ENCODE measurements at places on chromosomes 7 and 10.

GRCh38 chr10:10293041-10293440, 724.6 kb upstream of the CELF2 start:
- DNase-seq: no peak

- DNase-seq: no peak
Measured at GRCh38 chr10:79446758-79447084, 1.3 kb upstream of the ZCCHC24 start.

- DNase-seq: no peak
Measured at GRCh38 chr10:63337455-63338251, 128.1 kb downstream of the JMJD1C start.

- DNase-seq: no peak
Measured at GRCh38 chr10:90960355-90960814, 39.5 kb upstream of the ANKRD1 start.

DNA sequence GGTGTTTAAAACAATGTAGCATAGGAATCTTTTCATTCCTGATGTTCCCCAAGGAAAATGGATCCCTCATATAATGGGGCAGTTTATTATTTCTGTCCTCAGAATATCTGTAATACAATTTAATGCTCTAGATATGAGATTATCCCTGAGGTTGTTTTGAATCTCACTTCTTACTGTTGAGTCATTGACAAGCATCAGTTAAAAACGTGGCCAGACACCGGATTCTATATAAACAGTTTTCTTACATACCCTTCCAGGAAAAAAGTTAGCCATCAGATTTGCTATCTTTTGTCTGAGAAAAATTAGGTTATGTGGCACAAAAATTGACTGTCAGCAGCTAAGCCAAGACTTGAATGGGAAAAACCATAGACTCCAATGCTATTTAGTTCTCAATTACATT, 539.8 kb upstream of the CELF2 start:
- DNase-seq: no peak

- no peak for DNase-seq
Measured at GRCh38 chr7:136070736-136071505, 93.8 kb upstream of the MTPN start.

DNA sequence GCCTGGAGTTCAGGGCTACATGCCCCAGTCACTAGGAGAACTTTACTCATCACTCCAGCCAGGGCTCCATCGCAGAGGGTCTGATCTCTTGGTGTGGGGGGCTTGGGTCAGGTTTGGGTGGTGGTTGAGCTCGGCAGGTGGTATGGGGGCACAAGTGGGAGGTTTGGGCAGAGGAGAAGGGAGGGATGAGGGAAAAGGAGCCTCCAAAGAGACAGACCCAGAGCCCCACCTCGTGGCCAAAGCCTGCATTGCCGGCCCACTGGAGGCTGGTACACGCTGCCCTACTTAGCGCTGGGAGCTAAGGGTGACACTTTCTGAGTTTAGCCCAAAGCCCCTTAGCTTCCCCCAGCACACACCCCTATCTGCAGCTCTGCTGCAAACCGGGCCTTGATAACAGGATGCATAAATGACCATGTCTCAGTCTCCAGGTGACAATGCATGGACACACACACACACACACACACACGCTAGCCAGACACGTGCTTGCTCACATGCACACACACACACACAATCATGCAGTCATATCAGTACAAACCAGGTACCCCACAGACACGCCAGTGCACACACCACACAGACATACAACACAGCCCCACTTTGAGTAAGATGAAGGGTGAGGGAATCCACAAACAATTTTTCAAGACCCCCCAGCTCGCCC, 14.7 kb downstream of the LZTS2 start:
- no peak for DNase-seq

DNA sequence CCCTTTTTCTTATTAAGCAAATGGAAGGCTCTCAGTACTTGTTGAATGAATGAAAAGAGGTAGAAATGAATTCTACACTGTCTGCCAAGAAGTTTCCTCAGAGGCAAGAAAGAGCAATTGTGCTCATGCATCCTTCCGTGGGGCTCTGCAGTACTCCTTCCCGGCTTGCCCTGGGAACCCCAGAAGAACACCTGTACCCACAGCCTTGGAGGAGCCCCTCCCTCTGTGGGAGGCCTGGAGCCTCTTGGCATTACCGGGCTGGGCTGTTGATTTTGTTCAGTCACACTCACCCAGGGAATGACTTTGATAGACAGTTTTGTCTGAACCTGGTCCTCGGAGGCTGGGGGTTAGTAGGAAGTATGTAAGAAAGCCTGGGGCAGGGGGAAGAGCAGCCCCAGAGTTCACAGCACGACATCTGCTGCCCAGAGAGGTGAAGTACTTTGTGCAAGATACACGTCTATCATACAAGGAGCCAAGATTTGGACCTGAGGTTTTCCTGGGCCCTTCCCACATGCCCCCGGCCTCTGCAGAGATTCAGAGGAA, 134.8 kb upstream of the GDF10 start:
- DNase-seq: no peak

GRCh38 chr10:104246976-104247375, 7.7 kb upstream of the GSTO1 start:
- no peak for DNase-seq

- no peak for DNase-seq
Measured at GRCh38 chr10:2392145-2392812, 655.0 kb upstream of the ADARB2 start.

DNA sequence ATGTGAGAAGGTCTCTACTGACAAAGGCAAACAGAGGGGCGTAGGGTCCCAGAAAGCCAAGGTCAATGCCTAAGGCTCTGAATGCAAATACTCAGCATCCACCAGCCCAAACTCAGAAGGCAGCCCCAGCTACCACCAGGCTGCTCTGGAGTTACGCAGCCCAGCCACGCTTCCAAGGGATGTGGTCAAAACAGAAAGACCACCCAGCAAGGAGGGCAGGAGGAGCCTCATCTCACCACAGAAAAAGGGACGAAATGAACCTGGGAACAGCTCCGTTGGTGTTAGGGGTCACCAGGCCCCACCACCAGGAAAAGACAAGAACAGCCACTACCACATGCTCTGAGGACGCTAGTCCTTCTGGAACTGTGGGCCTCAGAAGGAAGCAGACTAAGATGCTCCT, 65.1 kb downstream of the CTBP2 start:
- DNase-seq: no peak

GRCh38 chr10:70680899-70681730, 8.8 kb downstream of the ADAMTS14 start:
- no peak for DNase-seq

GRCh38 chr10:101752241-101752640, 23.7 kb downstream of the FGF8 start:
- no peak for DNase-seq

- no peak for DNase-seq
Measured at GRCh38 chr10:77553311-77553710, 84.3 kb downstream of the KCNMA1 start.

- DNase-seq: no peak
Measured at GRCh38 chr10:99612167-99612831, 7.9 kb downstream of the SLC25A28 start.

- DNase-seq: no peak
Measured at GRCh38 chr10:70772627-70773026, 12.6 kb downstream of the TBATA start.

DNA sequence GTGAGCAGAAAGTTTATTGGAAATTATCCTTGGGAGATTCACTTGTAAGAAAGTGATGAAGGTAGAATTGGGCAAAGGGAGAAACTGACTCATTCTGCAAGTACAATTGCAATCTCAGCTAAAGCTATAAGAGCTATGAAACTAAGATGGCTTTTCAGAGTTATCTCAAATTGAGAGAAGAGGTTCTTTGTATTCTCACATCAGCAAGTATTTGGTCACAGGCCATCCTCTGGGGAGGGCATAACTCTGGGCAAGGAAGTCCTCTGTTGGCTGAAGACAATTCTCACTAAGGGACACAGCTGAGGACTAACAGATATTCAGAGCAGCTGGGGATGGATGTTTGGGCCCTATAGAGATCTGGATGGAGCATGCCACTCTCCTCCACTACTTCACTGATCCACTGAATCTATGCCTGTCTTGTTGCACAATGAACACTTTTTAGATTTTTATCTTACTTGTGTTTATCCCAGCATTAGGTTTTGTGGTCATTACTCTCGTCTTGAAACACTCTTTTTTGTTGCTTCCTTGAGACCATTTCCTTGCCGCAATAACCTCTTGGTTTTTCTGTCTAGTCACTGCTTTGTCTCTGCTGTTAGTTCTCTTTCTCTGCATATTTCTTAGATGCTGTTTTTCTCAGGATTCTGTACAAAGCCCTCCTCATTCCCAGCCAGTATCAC, 115.1 kb downstream of the GNAI1 start:
- no peak for DNase-seq

GRCh38 chr7:138354066-138354465, 106.0 kb upstream of the TRIM24 start:
- no peak for DNase-seq

DNA sequence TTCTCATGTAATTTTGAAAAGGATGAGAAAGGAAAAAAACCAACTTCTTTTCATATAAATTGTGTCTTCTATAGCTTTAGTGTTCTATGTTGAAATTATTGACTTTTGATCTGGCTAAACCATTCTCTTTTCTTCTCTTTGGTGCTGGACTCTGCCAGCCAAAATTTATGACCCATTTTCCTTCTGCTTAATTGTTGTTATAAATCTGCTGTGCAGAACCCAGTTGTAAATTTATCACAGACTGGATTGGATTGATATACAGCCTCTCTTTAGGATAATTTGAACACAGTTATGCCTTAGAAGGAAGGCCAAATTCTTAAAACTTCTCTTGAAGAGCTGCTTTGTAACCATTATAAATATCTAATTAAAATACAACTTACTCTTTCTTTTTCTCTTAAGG, 93.8 kb downstream of the PARP12 start:
- no peak for DNase-seq

- DNase-seq: peak; percentile 10
Measured at GRCh38 chr10:11472158-11472753, 139.2 kb downstream of the USP6NL start.

- no peak for DNase-seq
Measured at GRCh38 chr10:29150010-29150409, 138.9 kb upstream of the LYZL1 start.

- no peak for DNase-seq
Measured at GRCh38 chr10:30558411-30558810, 71.1 kb downstream of the LYZL2 start.

GRCh38 chr7:158025686-158026600, 561.7 kb downstream of the PTPRN2 start:
- DNase-seq: no peak

DNA sequence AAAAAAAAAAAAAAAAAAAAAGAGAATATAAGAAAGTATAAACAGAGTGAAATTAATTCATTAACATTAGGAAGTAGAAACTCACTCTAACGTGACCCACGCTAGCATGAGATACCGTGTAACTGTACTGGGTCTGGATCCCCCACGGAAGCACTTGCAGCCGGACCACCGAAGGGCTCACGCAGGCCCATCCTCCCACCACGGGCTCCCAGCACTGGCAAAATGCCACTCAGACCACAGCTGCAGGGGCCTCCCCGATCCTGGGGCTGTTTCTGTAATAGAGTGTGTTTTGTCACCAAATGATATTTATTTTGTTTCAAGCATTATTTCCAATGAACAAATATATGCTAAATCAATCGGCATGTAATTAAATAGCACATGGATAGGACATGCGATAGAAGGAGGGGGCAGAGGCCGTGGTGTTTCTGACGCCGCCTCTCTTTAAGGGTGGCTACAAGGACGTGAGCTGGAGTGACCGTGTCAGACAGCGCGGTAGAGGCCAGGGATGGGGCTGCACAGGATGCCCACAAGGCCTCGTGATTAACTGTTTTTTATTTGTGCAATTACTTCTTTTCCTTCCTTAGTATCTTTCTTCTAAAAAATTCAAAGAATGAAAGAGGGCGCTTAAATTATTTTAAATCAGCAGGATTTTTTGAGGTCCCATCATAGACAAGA, 568.5 kb downstream of the PTPRN2 start:
- no peak for DNase-seq

DNA sequence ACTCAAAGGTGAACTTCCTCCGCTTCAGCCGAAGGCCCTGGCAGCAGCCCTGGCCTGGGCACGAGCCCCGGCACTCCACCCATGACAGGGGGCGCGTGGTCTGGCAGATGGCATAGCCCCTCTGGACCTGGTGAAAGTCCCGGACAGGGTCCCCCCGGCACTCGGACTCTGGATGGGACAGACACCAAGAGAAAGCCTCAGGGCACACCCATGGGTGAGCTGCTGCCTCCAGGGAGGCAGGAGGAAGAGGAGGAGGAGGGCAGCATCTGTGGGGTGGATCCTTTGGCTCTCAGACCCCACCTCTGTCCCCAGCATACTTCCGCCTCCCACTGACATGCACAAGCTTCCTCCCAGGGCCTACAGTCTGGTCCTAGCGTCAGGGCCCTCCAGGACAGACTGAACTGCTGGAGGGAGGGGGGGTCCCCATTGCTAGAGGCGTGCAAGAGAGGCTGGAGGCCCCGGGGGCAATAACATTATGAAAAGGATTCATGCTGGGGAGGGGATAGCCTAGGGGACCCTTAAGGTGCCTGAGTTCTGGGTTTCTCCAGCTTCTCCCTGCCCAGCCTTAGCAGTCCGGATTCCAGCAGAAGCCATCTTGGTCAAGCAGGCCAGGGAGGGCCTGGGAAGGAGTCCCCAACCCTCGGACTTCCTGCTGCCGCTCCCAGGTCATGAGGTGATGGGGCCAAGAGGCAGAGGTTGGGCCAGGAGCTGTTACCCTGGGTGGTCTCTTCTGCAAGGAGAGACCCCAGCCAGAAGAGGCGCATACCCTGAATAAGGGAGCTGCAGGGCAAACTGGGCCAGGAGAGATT, 169.3 kb downstream of the LCOR start:
- DNase-seq: no peak

- DNase-seq: no peak
Measured at GRCh38 chr7:16135658-16136057, 285.7 kb downstream of the CRPPA start.

Measured in glomerular endothelial cell (primary cell).